Adipocyte (in vitro differentiated cells): ENCODE measurements at places on chromosomes 1 and 21.

GRCh38 chr1:180674603-180675530 is 43.0 kb downstream of the XPR1 start:
- peak; percentile 48 for DNase-seq

DNA sequence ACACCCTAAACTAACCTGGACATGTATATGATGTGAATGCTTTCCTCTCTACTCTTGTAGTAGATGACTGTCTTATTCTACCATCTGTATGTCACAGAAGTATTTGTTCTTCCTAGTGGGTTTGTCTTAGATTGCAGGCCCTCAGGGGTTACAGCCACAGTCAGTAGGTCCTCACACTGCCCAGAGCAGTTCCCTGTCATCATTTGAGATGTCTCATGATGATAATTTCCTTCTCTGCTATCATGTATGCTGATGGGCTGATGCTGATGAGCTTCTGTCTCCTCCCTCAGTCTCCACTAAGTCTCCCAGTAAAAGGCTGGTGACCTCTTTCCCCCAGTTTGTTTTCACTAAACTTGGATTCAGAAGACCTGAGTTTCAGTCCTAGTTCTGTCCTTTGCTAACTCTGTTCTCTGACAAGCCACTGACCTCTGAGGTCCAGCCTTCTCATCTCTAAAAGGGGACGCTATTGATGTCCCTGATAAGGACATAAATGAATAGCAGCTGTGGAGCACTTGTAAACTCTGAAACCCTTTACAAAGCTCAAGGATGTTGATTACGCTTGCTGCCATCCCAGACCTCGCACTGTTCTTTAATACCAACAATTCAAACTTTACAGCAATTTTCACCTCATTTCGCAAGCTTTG is 3.1 kb upstream of the ETV3 start:
- DNase-seq, result no peak

GRCh38 chr1:234913278-234913649 is 215.4 kb downstream of the TOMM20 start:
- no peak for DNase-seq

GRCh38 chr1:161020509-161021164 is at the start of gene F11R:
F11R (minus strand) TSS chr1:161021152; CDS start chr1:161021073, 79 bp downstream.
- DNase-seq, result peak; percentile 43

DNA sequence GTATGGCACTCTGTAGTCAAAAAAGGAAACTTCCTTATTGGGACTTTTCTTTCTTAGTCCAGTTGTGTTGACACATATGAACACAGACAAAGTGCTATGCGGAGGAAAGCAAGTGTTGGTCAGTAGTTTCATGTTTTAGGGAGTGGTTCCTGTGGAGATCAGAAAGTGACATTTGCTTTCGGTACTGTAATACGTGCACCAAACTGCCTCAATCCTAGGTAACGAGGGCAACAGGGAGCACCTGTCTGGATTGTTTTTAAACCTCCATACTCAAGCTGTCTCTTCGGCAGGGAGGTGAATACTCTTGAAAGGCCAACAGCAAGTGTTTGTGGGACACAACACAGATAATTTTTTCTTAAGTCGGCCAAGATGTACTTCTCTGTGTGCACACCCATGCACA is 9.1 kb downstream of the RHOU start:
- DNase-seq, result no peak
